Right atrium auricular region (tissue), 2 donors: ENCODE measurements at places on chromosomes 5 and 9. TPM values are rescaled to one million over a fixed set of nuclear protein-coding genes. Genes with fewer than 3 reads are reported as not detected.
A peak's percentile ranks its signal among the peaks of the same experiment; 100 is the strongest.

The DEPDC1B gene
- 0.16 TPM for total RNA-seq

The CORO2A gene
- total RNA-seq, result 0.39 TPM

The SPINK13 gene
- not detected for total RNA-seq

The NPR2 gene
- total RNA-seq, result 27.2 TPM

The CARD9 gene
- 1.1 TPM for total RNA-seq

The ADAMTS6 gene
- 0.74 TPM for total RNA-seq

The CARD6 gene
- 10.8 TPM for total RNA-seq

The TAF11L5 gene
- total RNA-seq, result not detected

DNA sequence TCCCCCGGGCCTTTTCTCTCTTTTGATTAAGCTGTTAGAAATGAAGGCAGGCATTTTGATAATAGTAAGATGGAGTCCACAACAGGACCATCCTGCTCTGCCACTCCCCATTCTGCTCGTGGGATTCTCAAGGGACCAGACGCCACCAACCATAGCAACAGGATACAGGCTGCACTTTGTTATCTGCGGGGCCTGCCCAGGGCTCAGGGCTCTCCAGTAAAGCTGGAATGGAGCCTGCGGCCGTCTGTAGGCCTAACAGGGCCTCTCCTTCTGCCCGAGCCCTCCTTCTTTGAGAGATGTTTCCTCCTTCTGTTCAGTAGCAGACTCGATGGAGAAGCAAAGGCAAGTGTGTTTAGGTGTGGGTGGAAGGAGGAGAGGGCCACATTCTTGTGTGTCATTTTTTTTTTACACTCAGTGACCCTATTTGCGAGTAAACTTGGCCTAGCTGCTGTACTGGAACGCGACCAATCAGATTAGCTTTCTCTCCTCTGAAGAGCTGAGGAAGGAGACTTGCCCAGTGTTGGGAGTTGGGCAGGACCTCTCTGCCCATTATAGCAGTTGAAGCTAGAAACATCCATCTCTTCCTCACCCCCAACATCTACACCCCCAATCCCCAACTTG lies 8.9 kb upstream of the EPB41L4B start:
- H3K27me3 ChIP-seq, result no peaks in the 10 kb centered on the region
- DNase-seq, result no peak
- H3K36me3 ChIP-seq, result no peaks in the 10 kb centered on the region
- H3K4me1 ChIP-seq, result no peaks in the 10 kb centered on the region

- peaks cover 7% of the 10 kb centered on the region for H3K36me3 ChIP-seq
- no peak for DNase-seq
- H3K4me3 ChIP-seq, result peak within 1 kb of the TSS; percentile 81
- peak within 1 kb of the TSS; percentile 80 for H3K27ac ChIP-seq
- H3K27me3 ChIP-seq, result no peaks in the 10 kb centered on the region
Observed at GRCh38 chr9:135479469-135480052, at the start of gene PPP1R26. TSS of gene PPP1R26 (plus strand) at chr9:135479782. CDS start at chr9:135484511, 4,729 bp downstream.

DNA sequence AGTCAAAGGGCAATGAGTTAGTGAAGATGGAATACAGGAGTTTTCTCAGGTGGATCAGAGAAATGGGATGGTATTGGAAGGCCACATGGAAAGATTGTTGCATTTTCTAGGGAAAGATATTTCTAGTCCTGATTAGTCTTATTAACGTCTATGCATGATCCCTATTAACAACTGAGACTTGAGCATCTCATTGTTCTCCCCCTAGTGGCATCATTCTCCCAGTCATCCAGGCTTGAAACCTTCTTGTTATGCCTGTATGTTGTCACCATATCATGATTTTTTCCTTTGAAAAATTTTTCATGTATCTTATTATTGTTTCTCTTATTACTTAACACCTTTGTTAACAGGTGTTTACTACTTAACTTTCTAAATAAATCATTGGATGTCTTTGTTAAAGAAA lies 34.4 kb downstream of the KIF2A start:
- DNase-seq, result no peak
- no peaks in the 10 kb centered on the region for H3K27me3 ChIP-seq
- no peaks in the 10 kb centered on the region for H3K4me1 ChIP-seq
- no peak overlapping the region for H3K4me3 ChIP-seq
- no peak overlapping the region for H3K27ac ChIP-seq

GRCh38 chr5:56739990-56740389 lies 75.4 kb upstream of the MAP3K1 start:
- DNase-seq, result no peak
- no peaks in the 10 kb centered on the region for H3K36me3 ChIP-seq
- no peak overlapping the region for H3K27ac ChIP-seq
- H3K4me3 ChIP-seq, result no peak overlapping the region

- H3K4me1 ChIP-seq, result no peaks in the 10 kb centered on the region
- H3K4me3 ChIP-seq, result no peak overlapping the region
- DNase-seq, result no peak
- H3K27ac ChIP-seq, result no peak overlapping the region
- no peaks in the 10 kb centered on the region for H3K27me3 ChIP-seq
Observed at GRCh38 chr9:88922091-88922490, 69.2 kb upstream of the S1PR3 start.

DNA sequence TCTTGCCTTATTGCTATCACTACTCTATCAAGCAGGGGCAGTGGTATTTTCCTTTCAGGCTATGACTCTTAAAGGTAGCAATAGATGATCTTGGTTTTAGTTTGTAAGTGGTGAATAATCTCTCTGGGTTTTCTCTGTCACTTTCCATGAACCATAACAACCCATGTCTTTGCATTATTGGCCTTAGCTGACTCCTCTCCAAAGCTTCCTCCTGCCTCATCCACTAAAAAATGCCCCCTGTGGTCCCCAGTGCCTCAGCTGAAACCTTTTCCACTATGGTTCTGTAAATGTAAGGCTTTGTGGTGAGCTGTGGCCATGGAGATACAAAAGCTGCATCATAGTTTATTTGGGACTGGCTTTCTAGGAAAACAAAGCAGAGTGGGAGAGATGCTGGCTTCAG lies 128.8 kb downstream of the GPBP1 start:
- H3K36me3 ChIP-seq, result no peaks in the 10 kb centered on the region
- peaks cover 12% of the 10 kb centered on the region for H3K4me1 ChIP-seq
- H3K27ac ChIP-seq, result no peak overlapping the region
- no peaks in the 10 kb centered on the region for H3K27me3 ChIP-seq

DNA sequence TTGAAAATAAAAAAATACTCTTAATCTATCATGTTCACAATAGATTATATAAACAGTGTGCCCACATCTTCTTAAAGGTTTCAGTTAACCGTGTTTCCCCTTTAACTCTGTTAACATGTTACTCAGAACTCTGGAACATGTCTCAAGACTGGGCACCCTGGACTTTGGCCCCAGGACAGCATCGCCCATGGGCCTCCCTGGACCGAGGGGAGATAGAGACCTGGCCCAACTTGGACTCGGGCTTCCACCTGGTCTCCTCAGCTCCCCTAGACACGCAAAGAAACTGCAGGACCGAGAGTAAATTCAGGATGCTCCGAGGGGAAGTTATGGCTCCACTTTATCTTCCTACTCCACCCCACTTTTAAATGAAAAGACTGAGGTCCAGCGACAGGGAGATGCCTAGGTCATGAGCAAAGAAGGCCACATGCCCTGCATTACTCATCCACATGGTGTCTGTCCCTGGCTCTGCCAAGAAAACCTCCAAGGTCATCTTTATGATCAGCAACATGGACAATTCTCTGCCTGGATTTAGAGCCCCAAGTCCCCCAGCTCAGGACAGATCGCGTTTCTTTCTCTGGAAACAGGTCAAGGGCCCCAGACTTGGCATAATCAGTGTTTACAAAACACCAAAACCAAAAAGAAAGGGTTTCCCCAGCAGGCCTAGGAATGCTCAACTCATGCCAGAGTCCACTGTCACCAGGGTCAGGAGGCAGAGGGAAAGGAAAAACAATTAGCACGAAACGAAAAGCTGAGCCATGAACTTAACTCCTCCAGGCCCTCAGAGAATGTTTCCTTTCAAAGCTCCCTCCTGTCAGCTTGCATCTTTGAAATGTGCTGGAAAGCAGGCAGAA lies 17.4 kb downstream of the GPX3 start:
- no peak for DNase-seq
- peaks cover 39% of the 10 kb centered on the region for H3K4me1 ChIP-seq
- peak overlapping the region; percentile 76 for H3K27ac ChIP-seq
- H3K4me3 ChIP-seq, result no peak overlapping the region

GRCh38 chr5:8081179-8081578 lies 212.2 kb downstream of the MTRR start:
- DNase-seq, result no peak
- no peaks in the 10 kb centered on the region for H3K36me3 ChIP-seq
- no peak overlapping the region for H3K4me3 ChIP-seq
- no peaks in the 10 kb centered on the region for H3K27me3 ChIP-seq
- no peaks in the 10 kb centered on the region for H3K4me1 ChIP-seq

- no peaks in the 10 kb centered on the region for H3K4me1 ChIP-seq
- H3K27ac ChIP-seq, result no peak overlapping the region
- DNase-seq, result no peak
Observed at GRCh38 chr5:64457846-64458245, 48.0 kb upstream of the RGS7BP start.

- no peak for DNase-seq
- H3K27me3 ChIP-seq, result no peaks in the 10 kb centered on the region
- H3K4me1 ChIP-seq, result no peaks in the 10 kb centered on the region
- H3K27ac ChIP-seq, result no peak overlapping the region
- H3K36me3 ChIP-seq, result peaks cover 59% of the 10 kb centered on the region
Observed at GRCh38 chr9:128798896-128799295, 11.8 kb downstream of the TBC1D13 start.

GRCh38 chr9:36101916-36102741 lies 34.4 kb upstream of the GLIPR2 start:
- H3K27me3 ChIP-seq, result no peaks in the 10 kb centered on the region
- no peaks in the 10 kb centered on the region for H3K36me3 ChIP-seq
- no peaks in the 10 kb centered on the region for H3K4me1 ChIP-seq
- peak; percentile 73 for DNase-seq
- no peak overlapping the region for H3K4me3 ChIP-seq

- no peak for DNase-seq
- no peaks in the 10 kb centered on the region for H3K36me3 ChIP-seq
- no peak overlapping the region for H3K4me3 ChIP-seq
- no peaks in the 10 kb centered on the region for H3K27me3 ChIP-seq
Observed at GRCh38 chr5:80010754-80011392, 19.8 kb upstream of the MTX3 start.

DNA sequence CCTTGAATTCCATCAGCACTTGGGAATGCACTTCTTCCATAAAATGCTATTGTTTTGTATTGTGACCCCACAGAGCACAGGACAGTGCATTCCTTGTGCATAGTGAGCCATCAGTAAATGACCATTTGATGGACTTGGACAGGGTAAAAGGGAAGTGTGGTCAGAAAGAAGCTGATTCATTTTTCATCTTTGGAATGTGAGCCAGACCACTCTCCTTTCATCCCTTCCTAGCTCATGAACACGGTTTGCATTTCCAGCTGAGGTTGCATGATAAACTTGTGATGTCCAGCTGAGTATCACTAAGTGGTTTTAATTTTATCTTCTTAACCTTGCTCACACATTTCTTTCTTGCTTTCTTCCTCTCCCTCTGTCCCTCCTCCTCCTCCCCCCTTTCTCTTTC lies 101.3 kb downstream of the NUDT12 start:
- H3K4me3 ChIP-seq, result no peak overlapping the region
- no peaks in the 10 kb centered on the region for H3K4me1 ChIP-seq
- no peak overlapping the region for H3K27ac ChIP-seq
- H3K36me3 ChIP-seq, result no peaks in the 10 kb centered on the region
- no peaks in the 10 kb centered on the region for H3K27me3 ChIP-seq

DNA sequence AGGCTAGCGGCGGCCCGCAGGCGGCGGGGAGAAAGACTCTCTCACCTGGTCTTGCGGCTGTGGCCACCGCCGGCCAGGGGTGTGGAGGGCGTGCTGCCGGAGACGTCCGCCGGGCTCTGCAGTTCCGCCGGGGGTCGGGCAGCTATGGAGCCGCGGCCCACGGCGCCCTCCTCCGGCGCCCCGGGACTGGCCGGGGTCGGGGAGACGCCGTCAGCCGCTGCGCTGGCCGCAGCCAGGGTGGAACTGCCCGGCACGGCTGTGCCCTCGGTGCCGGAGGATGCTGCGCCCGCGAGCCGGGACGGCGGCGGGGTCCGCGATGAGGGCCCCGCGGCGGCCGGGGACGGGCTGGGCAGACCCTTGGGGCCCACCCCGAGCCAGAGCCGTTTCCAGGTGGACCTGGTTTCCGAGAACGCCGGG lies 253 bp downstream of the SLC12A2 start:
- DNase-seq, result no peak
- H3K4me1 ChIP-seq, result peaks cover 35% of the 10 kb centered on the region
- peak overlapping the region; percentile 97 for H3K27ac ChIP-seq
- H3K4me3 ChIP-seq, result peak overlapping the region; percentile 86

DNA sequence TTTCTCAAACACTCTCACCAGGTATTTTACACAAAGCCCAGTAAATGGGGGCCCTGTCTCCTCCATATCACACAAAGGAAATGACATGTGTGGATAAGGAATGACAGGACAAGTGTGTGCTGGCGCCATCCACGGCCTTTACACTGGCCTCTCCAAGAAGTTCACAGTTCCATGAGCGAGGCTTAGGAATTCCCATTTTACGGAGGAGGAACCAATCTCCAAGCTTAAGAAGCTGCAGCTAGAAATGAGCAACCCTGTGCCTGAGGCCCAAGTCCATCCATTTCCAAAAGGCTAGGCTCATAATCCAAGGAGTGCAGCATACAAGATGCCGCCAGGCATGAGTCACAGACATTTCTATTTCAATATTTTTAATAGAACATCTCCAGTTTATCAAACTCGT lies 203.4 kb downstream of the AUH start:
- no peak overlapping the region for H3K27ac ChIP-seq
- no peak for DNase-seq

GRCh38 chr5:139284295-139284694 lies 9.2 kb upstream of the MATR3 start:
- peaks cover 37% of the 10 kb centered on the region for H3K36me3 ChIP-seq
- no peaks in the 10 kb centered on the region for H3K27me3 ChIP-seq
- H3K27ac ChIP-seq, result no peak overlapping the region
- no peak overlapping the region for H3K4me3 ChIP-seq

DNA sequence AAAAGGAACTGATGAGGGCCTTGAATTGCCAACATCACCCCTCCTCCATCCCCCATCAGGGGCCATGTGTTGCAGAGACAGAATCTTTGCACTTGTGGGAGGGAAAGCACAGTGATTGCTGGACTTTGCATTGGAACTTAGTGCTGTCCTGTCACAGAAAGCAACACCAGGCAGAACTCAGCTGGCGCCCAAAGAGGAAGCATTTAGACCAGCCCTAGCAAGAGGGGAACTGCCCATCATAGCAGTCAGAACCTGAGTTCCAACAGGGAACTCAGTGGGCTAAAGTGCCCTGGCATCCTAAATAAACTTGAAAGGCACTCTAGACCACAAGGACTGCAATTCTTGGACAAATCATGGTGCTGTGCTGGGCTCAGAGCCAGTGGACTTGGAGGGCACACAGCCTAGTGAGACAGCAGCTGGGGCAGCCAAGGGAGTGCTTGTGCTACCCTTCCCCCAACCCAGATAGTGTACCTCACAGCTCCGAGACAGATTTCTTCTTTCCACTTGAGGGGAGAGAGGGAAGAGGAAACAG lies 128.1 kb downstream of the ACTL7B start:
- no peak overlapping the region for H3K4me3 ChIP-seq
- no peaks in the 10 kb centered on the region for H3K4me1 ChIP-seq

GRCh38 chr9:14391620-14392019 lies 77.7 kb upstream of the NFIB start:
- DNase-seq, result no peak
- H3K27me3 ChIP-seq, result no peaks in the 10 kb centered on the region
- no peak overlapping the region for H3K4me3 ChIP-seq
- no peak overlapping the region for H3K27ac ChIP-seq
- no peaks in the 10 kb centered on the region for H3K36me3 ChIP-seq
- H3K4me1 ChIP-seq, result no peaks in the 10 kb centered on the region

GRCh38 chr9:128523199-128523925 lies 18.8 kb downstream of the GLE1 start:
- no peak overlapping the region for H3K4me3 ChIP-seq
- peaks cover 9% of the 10 kb centered on the region for H3K4me1 ChIP-seq
- H3K36me3 ChIP-seq, result peaks cover 64% of the 10 kb centered on the region
- H3K27me3 ChIP-seq, result no peaks in the 10 kb centered on the region
